T1000 (cell line): ENCODE measurements at places on chromosomes 5 and 9.
A peak's percentile ranks its signal among the peaks of the same experiment; 100 is the strongest.

DNA sequence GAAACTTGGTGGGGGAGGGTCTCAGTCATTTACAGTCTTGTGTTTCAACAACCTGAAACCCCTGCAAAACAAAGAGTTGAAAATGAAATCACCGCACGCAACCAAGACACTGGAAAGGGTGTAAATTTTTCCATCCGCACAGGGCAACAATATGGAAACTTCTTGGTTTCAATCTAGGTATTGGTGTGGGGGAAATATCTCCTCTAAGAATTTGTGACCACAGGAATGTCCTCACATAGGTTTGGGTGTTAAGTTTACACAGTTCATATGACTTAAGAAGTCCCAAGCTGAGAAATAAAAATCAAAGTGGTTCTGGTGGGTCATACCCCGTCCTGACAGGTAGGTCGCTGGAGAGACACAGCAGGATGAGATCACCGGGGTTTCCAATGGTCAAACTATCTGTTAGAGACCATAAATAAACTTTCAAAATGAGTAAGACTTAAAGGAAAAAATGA, 51.9 kb upstream of the PIP5K1B start:
- no peak for DNase-seq

DNA sequence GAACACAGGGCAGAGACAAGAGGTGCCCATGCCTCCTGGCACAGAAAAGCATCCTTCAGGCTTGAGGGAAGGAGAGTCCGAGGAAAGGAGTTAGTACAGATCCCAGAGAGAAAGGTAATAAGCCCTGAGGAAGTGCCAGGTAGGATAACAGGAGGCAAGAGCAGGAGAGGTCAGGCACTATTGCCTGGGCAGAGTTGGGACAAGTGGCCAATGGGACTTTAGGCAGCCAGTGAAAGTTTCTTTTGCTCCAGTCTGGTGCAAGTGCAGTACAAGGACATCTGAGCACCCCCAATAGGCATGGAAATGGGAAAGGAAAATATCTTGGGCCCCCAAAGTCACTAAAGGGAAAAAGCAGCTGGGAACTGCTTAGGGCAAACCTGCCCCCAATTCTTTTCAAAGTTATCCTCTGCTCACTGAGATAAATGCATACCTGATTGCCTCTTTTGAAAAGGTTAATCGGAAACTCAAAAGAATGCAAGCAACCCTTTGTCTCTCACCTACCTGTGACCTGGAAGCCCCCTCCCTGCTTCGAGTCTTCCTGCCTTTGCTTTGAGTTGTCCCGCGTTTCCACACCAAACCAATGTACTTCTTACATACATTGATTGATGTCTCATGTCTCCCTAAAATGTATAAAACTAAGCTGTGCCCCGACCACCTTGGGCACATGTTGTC, 46.5 kb downstream of the ELOVL7 start:
- DNase-seq, result no peak

DNA sequence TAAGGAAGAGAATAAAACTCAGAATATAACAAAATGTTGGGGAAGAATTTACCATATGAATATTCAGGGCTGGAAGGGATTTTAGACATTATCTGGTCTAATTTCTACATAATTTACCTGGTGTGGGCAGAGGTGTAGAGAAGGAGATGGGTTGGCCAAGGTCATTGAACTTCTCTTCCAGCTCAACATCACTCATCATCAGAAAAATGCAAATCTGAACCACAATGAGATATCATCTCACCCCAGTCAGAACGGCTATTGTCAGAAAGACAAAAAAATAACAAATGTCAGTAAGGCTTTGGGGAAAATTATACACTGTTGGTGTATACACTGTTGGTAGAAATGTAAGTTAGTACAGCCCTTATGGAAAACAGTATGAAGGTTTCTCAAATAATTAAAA, 121.7 kb downstream of the PTTG1 start:
- DNase-seq, result no peak

DNA sequence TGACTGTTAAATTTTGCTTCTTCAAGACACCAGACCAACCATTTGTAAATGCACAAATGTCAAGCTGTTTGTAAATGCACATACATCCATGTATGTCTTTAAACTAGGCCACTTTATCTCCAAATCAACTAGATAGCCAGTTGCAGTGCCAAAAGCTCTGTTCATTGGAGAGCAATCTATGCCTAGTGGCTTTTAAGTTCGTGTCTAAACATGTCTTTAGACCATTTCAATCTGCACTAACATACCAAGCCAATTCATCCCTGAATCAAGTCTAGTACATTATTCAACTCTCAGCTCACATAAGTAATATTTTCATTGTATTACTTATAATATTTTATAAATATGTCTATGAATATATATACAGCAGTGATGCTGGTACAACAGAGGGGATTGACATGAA, 985.9 kb downstream of the CDH18 start:
- no peak for DNase-seq

DNA sequence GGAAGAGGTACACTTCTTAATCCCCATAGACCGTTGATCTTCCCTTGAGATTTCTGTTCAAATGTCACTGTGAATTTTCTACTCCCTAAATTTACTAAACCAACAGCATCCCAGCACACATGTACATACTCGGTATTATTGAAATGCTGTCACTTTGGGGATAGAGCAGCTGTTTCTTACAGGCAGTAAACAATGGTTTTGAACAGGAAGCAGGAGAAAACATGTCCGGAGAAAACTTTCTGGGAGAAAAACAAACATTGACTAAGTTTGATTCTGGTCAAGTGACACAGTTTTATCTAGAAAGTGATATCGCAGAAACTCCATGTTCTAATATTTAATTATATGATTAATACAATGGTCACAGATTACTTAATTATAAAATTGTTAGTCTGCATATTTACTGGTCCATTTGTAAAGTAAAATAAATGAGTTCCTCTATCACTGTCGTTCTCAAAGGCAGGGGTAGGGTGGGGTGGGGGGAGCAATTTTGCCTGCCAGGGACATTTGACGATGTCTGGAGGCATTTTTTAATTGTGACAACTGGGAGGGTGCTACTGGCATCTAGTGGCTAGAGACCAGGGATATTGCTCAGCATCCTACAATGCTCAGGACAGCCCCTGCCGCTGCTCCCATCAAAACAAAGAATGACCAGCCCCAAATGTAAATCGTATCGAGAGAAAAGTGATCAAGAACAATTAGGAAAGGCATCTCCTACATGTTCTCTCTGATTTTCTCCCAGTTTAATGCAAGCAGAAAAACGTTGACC, 12.2 kb downstream of the TAS2R1 start:
- DNase-seq, result no peak

DNA sequence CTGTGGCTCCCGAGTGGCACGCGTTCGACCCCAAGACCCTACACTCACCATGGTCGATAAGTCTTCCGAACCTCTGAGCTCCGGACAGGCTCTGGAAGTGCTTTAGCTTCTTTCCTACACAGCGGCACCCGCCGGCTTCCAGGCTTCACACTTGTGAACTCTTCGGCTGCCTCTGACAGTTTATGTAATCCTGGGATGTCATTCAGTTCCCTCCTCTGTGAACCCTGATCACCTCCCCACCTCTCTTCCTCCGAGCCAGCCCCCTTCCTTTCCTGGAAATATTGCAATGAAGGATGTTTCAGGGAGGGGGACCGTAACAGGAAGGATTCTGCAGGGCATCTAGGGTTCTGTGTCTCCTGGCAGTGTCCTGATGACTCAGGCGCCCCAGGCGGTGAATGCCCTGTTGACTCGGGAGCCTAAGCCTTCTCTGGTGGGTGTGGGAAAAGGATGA, at the start of gene CD14:
Gene CD14, minus strand, starts transcription at position 155 of the 451 bp plus-strand sequence. Its CDS starts 104 bp downstream, at position 51.
- DNase-seq, result peak; percentile 58

GRCh38 chr5:39775086-39775796, 350.5 kb upstream of the DAB2 start:
- peak; percentile 34 for DNase-seq

GRCh38 chr5:93595420-93596147, 12.6 kb downstream of the NR2F1 start:
- DNase-seq, result no peak

DNA sequence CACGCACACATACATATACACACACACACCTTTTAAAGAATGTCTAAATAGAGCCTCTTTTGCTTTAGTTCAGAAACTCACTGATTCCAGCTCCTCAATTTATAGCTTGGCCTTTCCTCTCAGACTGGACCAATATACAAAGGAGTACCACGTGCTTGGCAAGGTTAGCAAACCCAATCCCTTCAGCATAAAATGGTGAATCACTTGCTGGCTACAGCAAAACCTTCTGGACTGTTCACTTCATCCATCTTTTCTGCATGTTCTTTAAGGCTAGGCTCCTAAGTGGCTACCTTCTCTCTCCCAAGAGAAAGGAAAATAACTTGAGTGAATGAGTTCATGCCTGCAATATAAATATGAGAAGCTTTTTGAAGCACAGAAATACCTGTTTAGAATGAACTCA, 109.7 kb downstream of the LPAR1 start:
- no peak for DNase-seq
